ENCODE measurements at places on chromosomes 2 and 18. TPM values are rescaled to one million over a fixed set of nuclear protein-coding genes. Genes with fewer than 3 reads are reported as not detected.

DNA sequence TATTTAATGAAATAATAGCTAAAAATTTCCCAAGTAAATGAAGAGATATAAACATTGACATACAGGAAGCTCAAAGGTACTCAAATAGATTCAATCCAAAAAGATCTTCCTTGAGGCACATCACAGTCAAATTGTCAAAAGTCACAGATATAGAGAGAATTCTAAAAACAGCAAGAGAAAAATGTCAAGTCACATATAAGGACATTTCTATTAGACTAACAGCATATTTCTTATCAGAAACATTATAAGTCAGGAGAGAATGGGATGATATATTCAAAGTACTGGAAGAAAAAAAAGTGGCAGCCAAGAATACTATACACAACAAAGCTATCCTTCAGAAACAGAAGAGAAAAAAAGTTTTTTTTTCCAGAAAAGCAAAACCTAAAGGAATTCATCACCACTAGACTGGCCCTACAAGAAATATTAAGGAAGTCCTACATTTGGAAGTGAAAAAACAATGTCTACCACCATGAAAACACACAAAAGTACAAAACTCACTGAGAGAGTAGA lies 21.1 kb upstream of the FABP1 start:
- no peak overlapping the region for H3K4me3 ChIP-seq
- H3K36me3 ChIP-seq: no peaks in the 10 kb centered on the region
- no peak overlapping the region for H3K27ac ChIP-seq
- peaks cover 5% of the 10 kb centered on the region for H3K4me1 ChIP-seq
- no peak for DNase-seq

DNA sequence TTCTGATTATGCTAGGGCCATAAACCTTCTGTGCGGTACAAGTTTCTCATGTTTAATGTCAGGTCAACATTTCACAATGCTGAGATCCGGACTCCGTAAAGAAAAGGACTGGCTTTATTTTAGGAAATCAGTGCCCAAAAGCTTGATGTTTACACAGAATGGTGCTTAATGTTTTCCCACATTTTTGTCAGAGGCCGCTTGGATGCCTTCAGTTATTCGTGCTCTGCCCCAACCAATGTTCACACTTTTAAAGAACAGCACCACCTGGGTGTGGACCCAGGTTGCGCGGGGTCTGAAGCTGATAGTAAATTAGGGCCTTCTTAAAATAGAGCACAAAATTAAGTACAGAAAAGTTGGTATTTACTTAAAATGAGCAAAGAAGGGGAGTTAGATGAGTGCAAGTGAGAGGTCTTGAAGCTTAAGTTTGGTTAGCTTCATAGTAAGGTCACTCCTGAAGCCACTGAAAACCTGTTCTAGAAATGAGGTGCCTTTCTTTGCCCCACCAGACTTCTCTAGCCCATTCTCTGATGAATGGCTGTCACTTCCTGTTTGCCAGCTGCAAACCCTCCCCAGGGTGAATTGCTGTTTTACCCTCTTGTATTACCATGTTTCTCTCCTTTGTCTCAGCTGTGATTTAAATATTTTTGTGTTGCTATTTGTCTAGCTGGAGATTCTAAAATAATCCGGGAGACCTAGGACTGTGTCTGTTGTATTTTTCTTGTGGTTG lies 20.5 kb downstream of the SLC3A1 start:
- H3K27ac ChIP-seq: peak overlapping the region; percentile 38
- DNase-seq: no peak
- H3K27me3 ChIP-seq: no peaks in the 10 kb centered on the region
- no peak overlapping the region for H3K4me3 ChIP-seq
- H3K4me1 ChIP-seq: peaks cover 6% of the 10 kb centered on the region

DNA sequence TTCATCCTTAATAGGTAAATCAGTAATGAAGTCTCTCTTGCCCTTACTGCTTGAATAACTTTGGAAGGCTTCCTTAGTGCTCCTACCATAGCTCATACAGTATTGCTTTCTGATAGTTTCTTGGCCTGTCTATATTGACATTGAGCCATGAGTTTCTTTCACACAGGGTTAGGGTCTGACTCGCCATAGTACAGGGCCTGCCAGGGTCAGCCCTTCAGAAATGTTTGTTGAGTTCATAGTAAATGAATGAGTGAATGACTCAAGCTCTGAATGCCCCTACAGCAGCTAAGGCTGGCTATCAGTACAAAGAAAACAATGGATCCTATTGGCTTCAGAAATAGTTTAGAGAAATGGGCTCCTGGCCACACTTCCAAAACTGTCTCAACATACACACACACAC lies 65.0 kb upstream of the LRATD1 start:
- H3K27ac ChIP-seq: no peak overlapping the region
- peaks cover 3% of the 10 kb centered on the region for H3K4me1 ChIP-seq
- DNase-seq: no peak
- no peaks in the 10 kb centered on the region for H3K36me3 ChIP-seq

GRCh38 chr18:24964216-24964615 lies 387.8 kb downstream of the ZNF521 start:
- H3K4me3 ChIP-seq: no peak overlapping the region
- H3K27ac ChIP-seq: no peak overlapping the region
- DNase-seq: no peak
- no peaks in the 10 kb centered on the region for H3K36me3 ChIP-seq
- H3K4me1 ChIP-seq: no peaks in the 10 kb centered on the region
- no peaks in the 10 kb centered on the region for H3K27me3 ChIP-seq

The SCN1A gene
- not detected for polyA plus RNA-seq

DNA sequence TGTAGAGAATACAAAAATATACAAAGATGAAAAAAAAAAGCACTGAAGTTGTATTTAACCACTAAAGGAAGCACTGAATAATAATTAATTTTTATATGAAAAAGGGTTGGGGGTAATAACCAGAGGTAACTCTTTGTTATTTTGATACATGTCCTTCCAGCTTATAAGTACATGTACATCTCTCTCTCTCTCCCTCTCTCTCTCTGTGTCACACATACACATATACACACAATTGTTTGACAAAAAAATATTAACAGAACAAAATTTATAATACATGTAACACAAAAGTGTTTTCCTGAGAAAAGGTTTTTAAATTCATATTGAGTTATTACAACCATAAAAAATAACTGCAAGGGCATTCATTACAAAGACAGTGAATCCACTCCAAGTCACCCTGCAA lies 4.6 kb downstream of the WIPF1 start:
- DNase-seq: no peak
- H3K4me3 ChIP-seq: no peak overlapping the region
- H3K36me3 ChIP-seq: no peaks in the 10 kb centered on the region
- H3K27me3 ChIP-seq: no peaks in the 10 kb centered on the region

The AOX1 gene
- polyA plus RNA-seq: 727 TPM

The RAB27B gene
- polyA plus RNA-seq: 0.13 TPM

DNA sequence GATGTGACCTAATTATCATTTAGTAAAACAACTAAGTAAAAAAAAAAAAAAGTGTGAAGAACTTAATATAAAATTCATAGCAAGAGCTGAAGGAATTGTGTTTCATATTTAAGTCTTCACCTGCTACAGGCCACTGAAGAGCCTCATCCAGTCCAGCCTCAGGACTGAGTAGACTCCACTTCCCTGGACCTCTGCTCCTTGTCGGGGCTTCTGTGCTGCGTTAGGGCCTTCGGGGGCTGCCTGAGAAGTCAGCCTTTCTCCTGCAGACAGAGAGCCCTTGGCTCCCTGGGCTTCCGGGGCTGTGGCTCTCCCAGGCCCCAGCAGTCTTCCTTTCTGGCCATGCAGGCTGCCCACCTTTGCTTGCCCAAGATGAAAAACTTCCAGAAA lies 95.5 kb downstream of the MTCL1 start:
- DNase-seq: no peak
- H3K27ac ChIP-seq: no peak overlapping the region
- no peak overlapping the region for H3K4me3 ChIP-seq
- H3K27me3 ChIP-seq: no peaks in the 10 kb centered on the region

GRCh38 chr18:46400449-46400848 lies 256.6 kb downstream of the LOXHD1 start:
- no peaks in the 10 kb centered on the region for H3K27me3 ChIP-seq
- DNase-seq: no peak
- no peak overlapping the region for H3K4me3 ChIP-seq

DNA sequence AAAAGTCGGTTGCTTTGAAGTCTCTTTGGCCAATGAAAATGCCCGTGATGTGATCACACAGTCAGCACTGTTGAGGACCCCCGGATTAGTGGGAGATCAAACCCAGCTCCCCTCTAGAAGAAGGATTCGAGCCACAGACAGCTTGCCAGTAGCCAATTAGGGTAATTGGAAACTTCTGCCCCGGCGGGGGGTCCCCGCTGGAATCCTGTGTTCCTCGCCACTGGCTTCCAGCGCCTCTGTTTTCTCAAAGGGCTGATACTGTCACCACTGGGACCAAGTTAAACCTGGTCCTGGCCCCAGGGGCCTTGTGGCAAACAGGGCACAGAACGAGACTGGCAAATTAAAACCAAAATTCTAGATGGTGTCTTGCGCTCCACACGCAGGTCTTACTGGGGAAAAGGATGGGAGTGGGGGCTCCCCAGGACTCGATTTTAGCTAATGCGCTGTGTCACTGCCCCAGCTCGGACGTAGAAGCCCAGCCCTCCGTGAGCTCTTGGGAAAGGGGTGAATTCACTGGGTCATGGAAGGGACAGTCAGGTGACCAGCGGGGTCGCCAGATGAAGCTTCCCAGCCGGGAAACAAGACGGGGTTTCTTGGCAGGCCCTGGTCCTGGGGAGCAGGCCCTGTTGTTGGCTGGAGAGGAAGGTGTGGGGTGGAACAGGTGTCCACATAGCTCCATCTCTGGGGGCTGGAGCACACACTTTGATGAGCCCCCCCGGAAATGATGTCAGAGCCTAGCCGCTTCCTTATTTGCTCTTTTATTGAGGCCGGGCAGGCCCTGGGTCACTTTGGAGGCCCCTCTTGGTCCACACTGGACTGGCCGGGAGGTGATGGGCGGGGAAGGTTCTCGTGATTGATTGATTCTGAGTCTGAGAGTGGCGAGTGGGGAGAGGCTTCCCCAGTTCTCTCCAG lies 90.2 kb downstream of the SMAD7 start:
- H3K27ac ChIP-seq: no peak overlapping the region
- no peak for DNase-seq
- no peaks in the 10 kb centered on the region for H3K27me3 ChIP-seq
- H3K36me3 ChIP-seq: peaks cover 20% of the 10 kb centered on the region

GRCh38 chr2:238743243-238744065 lies 104.4 kb upstream of the TWIST2 start:
- H3K4me1 ChIP-seq: no peaks in the 10 kb centered on the region
- no peak overlapping the region for H3K4me3 ChIP-seq
- no peaks in the 10 kb centered on the region for H3K27me3 ChIP-seq
- no peaks in the 10 kb centered on the region for H3K36me3 ChIP-seq

DNA sequence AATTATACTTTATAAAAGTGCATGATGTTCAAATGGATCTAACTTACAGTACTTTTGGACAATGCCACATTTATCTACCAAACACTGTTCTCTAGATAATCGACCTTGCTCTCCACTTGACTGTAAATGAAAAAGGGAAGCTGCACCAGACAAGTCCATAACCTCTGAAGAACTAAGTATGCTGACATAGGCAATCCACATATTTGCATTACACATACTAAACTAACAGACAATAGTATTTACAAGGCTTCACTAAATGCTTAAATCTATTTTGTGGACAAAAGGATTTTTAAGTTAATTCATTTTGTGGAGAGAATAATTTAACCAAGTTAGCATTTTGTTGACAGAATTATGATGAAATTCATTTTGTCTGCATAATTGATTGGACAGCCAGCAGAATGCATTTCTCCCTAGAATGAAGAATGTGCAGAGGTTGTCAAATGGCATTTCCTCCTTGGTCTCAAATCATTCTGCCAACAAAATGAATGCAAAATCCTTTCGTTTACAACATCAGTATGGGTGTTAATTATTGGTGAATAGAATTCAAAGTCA lies 520.9 kb downstream of the CPS1 start:
- no peaks in the 10 kb centered on the region for H3K4me1 ChIP-seq
- H3K27ac ChIP-seq: no peak overlapping the region
- no peaks in the 10 kb centered on the region for H3K36me3 ChIP-seq

DNA sequence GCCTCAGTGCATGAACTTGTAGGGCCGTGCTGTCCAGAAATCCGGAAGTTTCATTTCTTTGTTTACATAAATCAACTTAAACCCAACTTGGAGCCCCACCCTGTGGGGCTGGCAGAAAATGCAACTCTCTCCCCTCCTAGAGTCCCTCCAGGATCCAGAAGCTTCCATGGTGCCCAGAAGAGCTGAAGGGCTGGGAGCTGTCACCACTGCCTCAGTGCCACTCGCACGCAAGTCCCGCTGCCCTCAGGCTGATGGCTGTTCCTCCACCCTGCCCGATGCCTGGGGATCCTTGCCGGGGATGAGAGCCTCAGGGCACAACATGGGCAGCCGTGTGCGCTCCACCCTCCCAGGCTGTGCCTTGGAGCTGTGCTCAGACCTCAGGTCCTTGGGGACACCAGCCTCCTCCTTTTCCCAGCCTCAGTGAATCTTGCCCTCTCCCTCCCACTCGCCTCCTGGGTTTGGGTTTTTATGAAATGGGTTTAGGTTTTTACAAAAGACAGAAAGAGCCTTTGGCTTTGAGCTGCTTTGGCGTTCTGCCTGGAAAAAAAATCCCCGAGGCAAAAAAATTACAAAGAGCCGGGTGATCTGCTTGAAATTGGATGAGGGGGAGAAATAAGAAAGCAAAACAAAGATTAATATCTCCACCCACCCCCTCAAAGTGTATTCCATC lies 155.2 kb downstream of the TWIST2 start:
- no peaks in the 10 kb centered on the region for H3K4me1 ChIP-seq
- H3K27ac ChIP-seq: peak overlapping the region; percentile 28
- H3K27me3 ChIP-seq: no peaks in the 10 kb centered on the region

DNA sequence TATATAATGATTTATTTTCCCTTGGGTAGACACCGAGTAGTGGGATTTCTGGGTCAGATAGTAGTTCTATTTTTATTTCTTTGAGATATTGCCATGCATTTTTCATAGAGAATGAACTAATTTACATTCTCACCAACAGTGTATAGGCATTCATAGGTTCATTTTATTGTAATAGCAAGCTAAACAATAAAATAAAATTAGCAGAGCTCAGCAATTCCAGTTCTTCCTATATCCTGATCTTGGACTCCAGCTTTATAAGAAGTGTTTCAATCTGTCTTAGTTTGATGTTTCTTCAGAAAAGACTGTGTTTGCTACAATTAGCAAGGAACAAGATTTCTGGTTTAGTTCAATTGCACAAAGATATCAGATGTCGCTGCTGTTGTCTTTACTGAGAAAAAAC lies 1024.4 kb upstream of the LRRTM1 start:
- DNase-seq: no peak
- no peaks in the 10 kb centered on the region for H3K36me3 ChIP-seq
- no peaks in the 10 kb centered on the region for H3K27me3 ChIP-seq
- no peaks in the 10 kb centered on the region for H3K4me1 ChIP-seq

DNA sequence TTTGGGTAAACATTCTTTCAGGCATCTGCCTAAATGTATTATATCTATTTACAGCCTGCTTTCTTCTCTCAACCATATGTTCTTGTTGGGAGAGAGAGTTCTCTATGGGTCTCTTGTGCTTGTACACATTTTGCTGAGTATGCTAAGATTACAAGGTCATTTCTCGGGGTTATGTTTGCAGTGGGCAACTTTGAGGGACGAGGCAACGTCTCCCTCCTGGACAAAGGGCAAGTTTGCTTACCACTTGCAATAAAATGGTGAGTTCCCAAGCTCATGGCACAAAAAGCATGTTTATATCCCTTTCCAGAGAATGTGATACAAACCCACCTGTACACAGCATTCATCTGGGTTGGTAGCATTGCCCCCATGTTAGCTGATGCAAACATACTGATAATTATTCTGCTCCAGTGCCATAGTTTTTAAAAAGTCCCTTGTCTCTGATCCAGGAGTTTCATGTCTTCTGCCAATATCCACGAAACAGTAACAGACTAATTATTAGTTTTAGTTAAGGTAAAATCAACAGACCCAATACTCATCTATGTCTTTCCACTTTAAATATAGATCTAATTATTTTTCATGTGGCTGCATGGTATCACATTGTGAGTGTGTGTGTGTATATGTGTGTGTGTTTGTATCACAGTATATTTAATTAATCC lies 84.2 kb upstream of the MAPK4 start:
- H3K36me3 ChIP-seq: no peaks in the 10 kb centered on the region
- H3K27me3 ChIP-seq: no peaks in the 10 kb centered on the region
- H3K4me1 ChIP-seq: no peaks in the 10 kb centered on the region

Measured in liver (tissue), 10 donors.